Activated T-helper 1 cell treated with Interleukin-2 at 50 U/mL for 16 hours (primary cell): ENCODE measurements at places on chromosomes 5 and 9.

DNA sequence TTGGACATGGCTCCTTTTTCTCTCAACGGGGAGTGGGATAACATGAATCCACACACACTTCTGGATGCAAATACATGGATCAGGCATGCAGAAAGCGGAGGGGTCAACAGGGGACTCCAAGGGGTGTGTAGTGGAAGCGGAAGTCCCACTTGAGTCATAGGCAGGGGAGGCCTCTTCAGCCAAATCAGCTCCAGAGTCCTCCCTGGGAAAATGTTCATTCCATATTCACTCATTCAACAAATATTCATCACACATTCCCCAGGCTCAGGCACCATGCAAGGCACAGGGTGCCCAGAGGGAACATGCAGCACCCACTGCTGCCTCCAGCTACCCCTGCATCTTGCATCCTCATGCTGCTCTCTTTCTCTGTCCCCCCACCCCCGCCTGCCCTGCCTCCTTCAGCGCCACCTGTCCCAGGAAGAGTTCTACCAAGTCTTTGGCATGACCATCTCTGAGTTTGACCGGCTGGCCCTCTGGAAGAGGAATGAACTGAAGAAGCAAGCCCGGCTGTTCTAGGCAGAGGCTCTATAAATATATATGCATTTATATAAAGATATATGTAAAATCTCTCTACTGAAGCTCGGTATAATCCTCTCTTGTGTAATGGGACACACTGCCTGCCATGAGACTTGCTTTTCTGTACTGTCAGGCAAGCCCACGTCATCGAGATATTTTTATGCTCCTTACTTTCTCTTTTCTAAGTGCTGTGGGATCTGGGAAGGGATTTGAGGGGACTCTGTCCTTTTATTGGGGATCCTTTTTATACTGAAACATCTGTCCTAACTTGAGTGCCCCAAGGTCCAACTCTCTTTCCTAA is 13.6 kb upstream of the AFAP1L1 start:
- DNase-seq = no peak

GRCh38 chr5:29114331-29114768 is 2076.0 kb upstream of the CDH9 start:
- DNase-seq = no peak

GRCh38 chr9:105087910-105088898 is 156.2 kb upstream of the SLC44A1 start:
- no peak for DNase-seq

DNA sequence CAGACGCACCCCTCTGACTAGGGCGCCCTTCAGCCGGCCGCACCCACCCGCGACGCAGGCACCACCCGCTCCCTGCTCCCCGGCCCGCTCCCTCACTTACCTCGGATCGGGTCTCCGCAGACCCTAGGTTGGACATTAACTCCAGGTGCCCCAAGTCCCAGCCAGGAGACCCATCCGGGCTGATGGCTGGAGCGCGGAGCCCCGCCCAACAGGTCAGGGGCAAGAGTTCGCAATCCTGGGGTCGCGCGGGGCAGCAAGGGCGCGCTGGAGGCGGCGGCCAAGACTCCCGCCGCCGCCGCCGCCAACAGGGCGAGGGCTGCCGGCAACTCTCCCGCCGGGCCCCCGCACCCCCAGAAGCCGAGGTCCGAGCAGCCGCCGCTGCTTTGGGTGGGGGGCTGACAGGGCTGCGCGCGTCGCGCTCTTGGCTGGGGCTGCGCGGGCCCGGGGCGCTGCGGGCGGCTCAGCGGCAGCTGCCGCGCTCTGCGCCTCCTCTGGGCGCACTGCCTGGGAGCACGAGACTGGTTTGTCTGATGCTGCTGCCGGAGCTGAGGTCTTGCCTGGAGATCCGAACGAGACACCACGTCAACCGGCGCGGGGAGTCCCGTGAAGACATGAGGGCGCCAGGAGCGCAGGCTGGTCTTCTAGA is at the start of gene GDNF:
Gene GDNF (minus strand): TSS at position 635 of the 646 bp plus-strand sequence. CDS start 5,245 bp downstream, outside the sequence.
- DNase-seq = no peak

DNA sequence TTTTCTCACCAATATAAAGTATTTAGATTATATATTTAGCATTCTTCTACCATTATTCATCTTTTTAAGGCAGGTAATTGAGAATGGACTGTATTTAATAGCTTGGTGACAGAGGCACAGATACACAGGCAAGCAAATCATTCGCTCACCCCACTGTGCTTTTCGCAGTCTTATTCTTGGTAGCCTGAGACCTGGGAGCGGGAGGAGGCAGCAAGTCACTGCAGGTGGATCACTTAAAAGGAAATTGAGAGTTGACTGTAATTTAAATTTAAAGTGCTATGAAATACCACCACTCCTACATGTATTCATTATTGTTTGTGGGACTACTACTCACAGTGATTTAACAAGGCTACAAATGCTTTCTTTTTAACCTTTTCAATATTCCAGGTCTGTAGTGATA is 9.7 kb downstream of the RICTOR start:
- no peak for DNase-seq

DNA sequence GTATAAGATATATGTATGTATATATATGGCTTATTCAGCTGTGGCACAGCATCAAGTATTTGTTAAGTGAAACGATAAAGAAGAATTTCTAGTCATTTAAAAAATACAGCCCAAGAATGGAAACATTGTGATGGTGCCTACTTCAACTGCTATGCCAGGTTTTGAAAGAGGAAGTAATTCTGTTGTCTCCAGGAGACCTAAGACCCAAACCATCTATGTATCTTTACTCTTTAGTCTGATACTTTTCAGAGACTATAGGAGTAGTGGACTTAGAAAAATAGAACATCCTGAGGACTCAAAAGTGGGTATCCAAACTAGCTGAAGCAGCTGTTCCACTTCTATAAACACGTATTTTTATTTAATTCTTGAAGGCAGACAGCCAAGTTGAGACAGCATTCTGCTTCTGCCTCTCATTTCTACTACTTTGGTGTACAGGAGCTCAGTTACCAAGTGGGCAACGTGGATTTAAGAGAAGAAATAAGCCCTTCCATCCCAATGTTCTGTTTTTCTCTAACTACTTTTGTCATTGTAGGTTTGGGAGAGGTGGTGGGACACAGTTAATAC is 110.7 kb downstream of the RPS23 start:
- DNase-seq = no peak

DNA sequence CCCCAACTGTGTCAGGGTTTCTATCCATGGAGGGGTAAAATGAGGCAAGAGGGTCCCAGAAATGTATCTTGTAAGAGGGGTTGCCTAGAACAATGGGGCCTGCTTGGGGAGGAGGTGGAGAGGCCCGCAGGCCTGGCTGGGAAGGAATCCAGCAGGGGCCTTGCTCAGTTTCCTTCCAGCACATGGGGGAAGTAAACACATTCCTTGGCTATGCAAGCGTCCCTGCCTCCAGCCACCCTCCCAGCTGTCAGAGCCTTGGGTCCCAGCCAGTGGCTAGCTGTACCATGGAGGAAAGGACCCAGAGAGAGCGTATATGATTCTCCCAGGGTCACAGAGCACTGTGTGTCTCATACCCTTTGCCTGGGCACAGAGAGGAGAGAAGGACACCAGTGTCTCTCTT is 71.1 kb upstream of the IL17B start:
- no peak for DNase-seq

GRCh38 chr5:78509884-78510769 is 138.4 kb downstream of the LHFPL2 start:
- DNase-seq = peak; percentile 8

DNA sequence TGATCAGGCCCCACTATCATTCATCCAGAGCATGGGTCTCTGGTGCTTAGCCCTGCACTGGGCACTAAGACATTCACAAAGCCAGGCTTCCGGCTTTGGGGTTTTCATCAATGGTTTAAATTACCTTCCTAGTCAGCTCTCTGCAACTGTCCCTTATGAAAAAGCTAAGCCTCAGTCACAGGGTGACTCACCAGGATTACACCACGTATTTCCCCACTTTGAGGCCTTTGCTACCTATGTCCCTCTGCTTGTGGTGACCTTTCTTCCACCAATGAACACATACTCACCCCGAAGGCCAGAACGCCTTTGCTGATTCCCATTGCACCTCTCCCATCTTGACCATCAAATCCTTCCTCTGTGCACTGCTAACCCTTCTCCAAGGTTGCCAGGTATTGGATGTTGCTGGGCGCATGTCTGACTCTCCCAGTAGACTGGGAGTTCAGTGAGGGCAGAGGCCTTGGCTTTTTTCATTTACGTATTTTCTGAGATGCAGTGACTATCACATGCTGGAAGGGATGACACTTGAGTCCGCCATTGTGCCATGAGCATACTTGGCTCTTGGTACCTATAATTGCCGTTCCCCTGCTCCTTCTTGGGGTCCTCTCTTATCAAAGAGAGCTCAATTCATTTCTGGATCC is 58.7 kb upstream of the TNFSF8 start:
- no peak for DNase-seq

DNA sequence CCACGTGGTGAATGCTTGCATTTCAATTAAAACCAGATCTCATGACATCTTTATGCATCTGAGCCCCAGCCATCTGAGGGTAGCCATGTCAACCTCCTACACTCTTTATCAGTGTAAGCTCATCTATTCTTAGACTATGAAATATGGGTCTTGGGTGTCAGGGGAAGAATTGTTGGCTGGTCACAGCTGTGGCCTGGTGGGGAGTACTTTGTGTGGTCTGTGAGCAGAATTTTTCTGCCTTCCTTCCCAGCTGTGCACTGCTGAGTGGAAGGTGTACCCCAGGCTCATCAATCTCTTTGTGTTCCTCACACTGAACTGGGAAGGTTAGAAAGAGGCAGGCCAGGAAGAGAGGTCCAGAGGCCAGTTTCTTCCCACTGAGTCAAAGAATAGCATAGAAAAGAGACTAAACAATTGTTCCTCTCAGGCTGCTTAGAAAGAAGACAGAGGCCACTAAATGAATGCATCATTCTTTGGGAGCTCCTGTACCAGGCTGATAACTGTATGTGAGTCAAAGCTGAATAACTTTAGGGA is 202.7 kb upstream of the RGMB start:
- DNase-seq = no peak

DNA sequence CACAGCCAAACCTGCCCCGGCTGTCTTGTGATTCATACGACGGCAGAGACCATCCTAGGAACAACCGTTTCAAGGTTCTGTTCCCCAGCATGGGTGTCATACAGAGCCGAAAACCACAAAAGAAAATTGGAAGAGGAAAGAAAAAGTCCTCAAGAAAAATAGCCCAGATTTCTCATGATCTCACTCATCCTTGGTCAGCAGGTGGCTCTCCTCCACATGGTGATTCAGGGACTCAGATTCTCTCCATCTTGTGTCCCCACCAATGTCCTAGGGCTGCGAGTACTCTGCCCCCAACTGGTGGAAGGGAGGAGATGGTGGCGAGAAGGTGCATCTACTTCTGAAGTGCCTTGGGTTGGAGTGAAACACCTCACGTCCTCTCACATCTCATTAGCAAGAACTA is 25.6 kb downstream of the PDZD2 start:
- no peak for DNase-seq

- DNase-seq = no peak
Measured at GRCh38 chr5:130189961-130190360, 285.7 kb downstream of the CHSY3 start.

DNA sequence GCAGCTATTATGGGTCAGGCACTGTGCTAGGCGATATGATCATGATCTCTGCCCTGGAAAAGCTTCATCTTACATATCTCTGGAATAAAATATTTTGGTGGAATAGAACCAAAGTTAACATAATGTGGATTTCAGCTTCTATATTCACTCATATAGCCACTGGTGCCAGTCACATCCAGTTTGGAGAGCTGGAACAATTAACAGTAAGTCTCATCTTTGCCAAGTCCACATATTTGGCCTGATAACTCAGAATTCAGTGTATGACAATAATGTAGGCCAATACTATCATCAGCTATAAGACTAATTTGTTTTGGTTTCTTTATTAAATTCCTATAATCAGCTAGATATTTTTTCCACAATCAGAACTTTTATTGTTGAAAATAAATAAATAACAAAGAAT is 5.9 kb upstream of the FAM13B start:
- no peak for DNase-seq

GRCh38 chr9:34507556-34507955 is 15.2 kb downstream of the ENHO start:
- DNase-seq = no peak

DNA sequence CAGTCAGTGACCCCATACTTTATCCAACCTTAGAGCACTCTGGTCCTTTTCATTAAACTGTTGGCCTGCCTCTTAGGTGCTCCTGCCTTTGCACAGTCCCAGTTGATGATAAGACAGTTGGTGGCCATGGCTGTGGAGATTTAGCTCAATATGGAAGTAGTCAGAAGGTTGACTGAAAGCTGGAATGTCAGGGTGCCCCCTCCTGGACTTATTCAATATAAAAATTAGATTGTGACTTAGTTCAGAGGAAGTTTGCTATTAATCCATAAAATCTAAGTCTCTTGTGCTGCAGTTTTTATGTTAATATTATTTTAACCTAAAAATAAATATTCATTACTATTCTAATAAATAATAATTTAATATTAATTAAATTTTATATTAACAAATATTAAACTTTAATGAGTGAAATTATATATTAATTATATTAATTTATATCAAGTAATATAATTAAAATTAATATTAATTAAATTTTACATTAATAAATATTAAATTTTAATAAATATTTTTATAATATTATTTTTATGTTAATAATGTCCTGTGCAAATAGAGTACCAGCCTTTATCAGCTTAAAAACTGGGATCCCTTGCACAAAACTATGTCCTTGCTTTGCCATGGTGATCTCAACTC is 77.7 kb upstream of the ADAMTSL1 start:
- DNase-seq = no peak

DNA sequence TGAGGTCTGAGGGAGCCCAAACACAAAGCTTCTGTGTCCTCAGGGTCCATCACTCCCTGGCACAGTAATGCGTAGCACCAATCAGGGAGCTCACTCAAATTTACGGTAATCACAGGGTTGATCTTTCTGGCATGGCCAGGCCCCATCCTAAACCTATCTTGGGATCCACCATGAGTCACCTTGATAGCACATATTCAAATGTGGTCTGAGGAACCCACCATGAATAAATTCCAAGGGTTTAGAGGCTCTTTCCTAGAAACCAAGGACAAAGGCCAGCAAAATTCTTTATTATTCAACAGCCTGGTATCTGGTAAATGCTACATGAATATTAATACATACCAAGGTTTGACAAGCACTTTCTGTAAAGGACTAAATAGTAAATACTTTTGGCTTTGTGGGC is 254.5 kb downstream of the TLR4 start:
- DNase-seq = no peak

DNA sequence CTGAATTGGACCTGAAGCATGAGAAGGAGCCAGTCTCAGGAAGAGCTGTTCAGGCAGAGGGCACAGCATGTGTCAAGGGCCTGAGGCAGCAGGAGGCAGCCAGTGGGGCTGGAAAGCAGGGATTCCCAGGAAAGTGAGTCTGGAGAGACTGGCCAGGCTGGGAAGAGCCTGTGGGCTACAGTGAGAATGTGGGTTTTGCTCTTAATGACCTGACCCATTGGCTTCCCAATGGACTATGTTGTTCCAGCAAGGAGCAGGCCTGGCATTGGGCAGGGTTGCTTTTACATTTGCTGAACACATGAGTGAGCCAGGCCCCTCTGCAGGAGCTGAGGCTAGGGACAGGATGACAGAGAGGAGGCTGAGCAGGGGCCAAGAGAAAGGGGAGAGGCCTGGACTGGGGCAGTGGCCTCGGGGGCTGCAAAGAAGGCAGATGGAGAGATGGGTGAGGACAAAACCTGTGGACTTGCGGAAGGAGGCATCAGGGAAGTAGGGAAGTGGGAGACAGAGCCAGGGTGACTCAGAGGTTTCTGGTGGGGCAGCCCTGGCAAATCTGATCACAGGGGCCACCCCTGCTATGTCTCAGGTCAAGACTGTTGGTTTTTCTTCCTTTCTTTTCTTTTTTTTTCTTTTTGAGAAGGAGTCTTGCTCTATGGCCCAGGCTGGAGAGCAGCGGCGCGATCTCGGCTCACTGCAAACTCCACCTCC is 65.9 kb upstream of the NEK6 start:
- no peak for DNase-seq
